IPS DF 6.9 (cell line): ENCODE measurements at places on chromosomes 5 and 9.

GRCh38 chr5:57539281-57539701 is 56.7 kb upstream of the ACTBL2 start:
- H3K4me1 ChIP-seq = no peaks in the 10 kb centered on the region
- no peaks in the 10 kb centered on the region for H3K27me3 ChIP-seq
- no peak for DNase-seq

- DNase-seq = no peak
- no peaks in the 10 kb centered on the region for H3K27me3 ChIP-seq
- no peaks in the 10 kb centered on the region for H3K4me1 ChIP-seq
- no peak overlapping the region for H3K4me3 ChIP-seq
These were observed 72.8 kb downstream of the SHB start for GRCh38 chr9:37995961-37996818.

DNA sequence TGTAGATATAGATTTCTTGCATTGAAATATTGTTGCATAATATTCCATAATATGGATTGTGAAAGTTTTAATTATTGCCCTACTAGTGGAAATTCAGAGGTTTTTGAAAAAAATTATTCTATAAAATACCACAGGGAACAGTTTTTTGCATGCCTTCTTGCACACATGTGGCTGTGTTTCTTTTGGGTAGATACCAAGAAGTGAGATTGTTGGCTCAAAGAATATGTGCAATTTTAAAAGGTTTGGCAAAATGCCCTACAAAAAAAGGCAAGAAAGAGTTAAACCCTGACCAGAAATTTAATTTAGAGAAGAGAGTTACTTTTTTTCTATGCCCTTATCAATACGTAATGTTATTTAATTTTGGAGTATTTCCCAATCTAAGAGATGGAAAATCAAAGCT is 270.8 kb upstream of the DAPK1 start:
- no peaks in the 10 kb centered on the region for H3K27me3 ChIP-seq
- H3K27ac ChIP-seq = no peak overlapping the region
- no peak for DNase-seq
- H3K4me1 ChIP-seq = no peaks in the 10 kb centered on the region
- H3K4me3 ChIP-seq = no peak overlapping the region
- no peaks in the 10 kb centered on the region for H3K36me3 ChIP-seq

DNA sequence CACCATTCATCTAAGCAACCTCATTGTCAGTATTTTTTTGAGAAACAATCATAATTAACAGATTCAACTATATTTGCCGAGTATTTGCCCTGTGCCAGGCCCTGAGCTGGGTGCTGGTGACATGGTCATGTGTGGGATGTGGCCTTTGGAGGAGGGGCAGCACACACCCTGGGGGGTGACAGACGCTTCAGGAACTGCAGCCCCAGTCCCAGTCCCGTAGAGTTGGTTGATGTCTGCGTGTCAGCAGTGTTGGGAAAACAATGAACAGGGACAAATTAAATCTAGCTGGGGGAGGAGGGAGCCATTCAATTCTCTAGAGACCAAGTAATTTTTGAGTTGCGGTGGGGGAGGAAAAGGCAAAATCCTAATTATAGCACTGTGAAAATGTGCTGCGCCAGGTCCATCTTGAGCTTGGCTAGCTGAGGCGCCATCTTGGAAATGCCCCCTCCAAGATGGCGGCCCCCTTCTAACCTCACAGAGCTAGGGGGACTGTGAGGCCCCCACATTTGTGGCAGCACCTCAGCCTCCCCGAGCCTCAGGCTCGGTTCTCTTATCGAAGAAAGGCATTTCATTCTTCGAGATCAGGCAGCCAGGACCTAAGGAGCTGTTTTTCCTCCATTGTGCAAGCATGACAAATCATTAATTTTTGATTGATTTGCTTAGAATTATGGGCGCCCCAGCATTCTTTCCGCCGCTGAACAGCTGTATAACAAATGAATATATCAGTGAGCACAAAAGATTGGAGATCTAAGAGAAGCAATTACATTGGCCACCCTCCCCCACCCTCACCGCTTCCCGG is 87.8 kb downstream of the ZNF618 start:
- H3K4me3 ChIP-seq = no peak overlapping the region
- no peaks in the 10 kb centered on the region for H3K27me3 ChIP-seq
- H3K27ac ChIP-seq = no peak overlapping the region

GRCh38 chr5:132987531-132988408 is 24.3 kb upstream of the AFF4 start:
- H3K4me3 ChIP-seq = no peak overlapping the region
- no peak for DNase-seq
- no peaks in the 10 kb centered on the region for H3K4me1 ChIP-seq
- H3K36me3 ChIP-seq = no peaks in the 10 kb centered on the region
- no peak overlapping the region for H3K27ac ChIP-seq
- H3K27me3 ChIP-seq = no peaks in the 10 kb centered on the region

DNA sequence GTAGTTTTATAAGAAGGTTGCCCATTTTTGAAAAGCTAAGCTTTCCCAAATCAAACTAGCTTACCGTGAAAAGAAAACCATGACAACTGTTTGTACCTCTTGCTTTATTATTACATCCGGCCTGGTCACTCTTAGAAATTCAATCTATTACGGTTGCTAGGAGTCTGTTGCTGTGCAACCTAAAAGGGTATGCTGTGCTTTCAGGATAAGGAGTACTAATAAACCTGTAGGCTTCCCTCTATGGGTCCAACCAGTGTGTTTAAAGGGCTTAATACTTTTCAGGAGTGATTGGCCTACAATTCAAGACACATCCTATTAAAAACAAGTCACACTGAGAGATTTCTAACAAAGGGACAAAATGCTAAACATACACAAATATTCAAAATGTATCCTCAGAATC is 27.1 kb downstream of the RFX3 start:
- no peaks in the 10 kb centered on the region for H3K36me3 ChIP-seq
- no peaks in the 10 kb centered on the region for H3K4me1 ChIP-seq
- H3K27me3 ChIP-seq = no peaks in the 10 kb centered on the region
- H3K27ac ChIP-seq = no peak overlapping the region
- DNase-seq = no peak

- H3K27me3 ChIP-seq = no peaks in the 10 kb centered on the region
- H3K27ac ChIP-seq = no peak overlapping the region
- H3K4me1 ChIP-seq = no peaks in the 10 kb centered on the region
- DNase-seq = no peak
These were observed 37.8 kb upstream of the ATP6V1G1 start for GRCh38 chr9:114549697-114550330.

DNA sequence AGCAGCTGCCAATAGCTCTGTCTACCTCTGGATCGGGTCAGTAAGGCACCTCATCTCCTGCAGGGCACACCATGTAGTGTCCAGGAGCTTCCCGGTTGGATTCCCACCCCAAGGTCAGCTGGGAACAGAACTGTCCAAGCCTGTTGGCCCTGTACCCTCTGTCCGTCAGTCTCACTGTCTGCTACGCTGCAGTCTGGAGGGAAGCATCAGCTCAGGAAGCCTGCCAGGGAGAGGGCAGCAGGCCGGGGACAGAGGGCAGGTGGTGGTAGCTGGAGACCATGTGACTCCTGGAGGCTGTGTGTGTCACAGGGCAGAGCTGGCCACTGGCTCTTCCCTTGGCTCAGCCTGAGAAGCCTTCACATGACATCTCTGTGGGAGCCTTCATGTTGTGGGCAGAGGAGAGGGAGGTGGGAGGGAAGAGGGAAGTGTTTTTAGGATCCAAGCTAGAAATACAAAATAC is 134.5 kb downstream of the SEC61B start:
- H3K27ac ChIP-seq = no peak overlapping the region
- no peak for DNase-seq
- H3K27me3 ChIP-seq = no peaks in the 10 kb centered on the region
- no peak overlapping the region for H3K4me3 ChIP-seq
- H3K36me3 ChIP-seq = no peaks in the 10 kb centered on the region

GRCh38 chr9:85321561-85321960 is 420.2 kb downstream of the AGTPBP1 start:
- no peaks in the 10 kb centered on the region for H3K36me3 ChIP-seq
- no peak for DNase-seq
- no peaks in the 10 kb centered on the region for H3K4me1 ChIP-seq
- H3K27ac ChIP-seq = no peak overlapping the region

DNA sequence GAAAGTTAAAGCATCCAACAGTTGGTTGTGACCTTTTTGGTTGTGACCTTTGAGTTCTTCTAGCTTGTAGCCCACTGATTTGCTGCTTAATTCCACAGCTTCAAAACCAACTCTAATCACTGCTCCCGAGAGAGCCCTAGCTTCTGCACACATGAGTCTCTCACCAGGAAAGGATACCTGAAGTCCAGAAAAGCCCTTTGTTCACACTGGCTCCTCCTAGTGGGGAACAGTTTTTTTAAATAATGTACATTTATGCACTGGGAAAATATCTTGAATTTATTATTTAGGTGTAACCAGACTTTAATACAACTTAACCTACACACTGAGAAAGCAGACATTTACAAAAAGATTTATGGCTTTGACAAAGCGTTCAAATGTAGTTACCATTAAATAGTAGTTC is 120.2 kb upstream of the CCDC152 start:
- no peaks in the 10 kb centered on the region for H3K36me3 ChIP-seq
- H3K4me1 ChIP-seq = no peaks in the 10 kb centered on the region
- no peak for DNase-seq

DNA sequence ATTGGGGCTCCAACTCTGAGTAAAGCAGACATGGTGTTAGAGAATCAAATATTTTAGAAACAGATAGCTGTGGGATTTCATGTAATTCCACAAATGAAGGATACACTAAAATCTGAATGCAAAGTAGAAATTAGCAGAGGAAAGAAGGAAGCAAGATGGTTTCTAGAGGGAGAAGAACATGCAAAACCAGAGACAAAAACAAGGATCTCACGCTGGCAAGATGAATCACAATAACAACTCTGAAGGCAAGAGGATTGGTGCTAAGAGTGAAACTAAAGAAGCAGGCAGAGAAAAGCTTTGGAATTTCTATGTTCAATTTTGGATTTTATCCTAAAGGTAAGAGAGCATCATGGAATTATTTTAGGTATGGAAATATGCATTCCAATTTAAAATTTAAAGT is 857.2 kb upstream of the COX7C start:
- H3K4me3 ChIP-seq = no peak overlapping the region
- no peaks in the 10 kb centered on the region for H3K36me3 ChIP-seq
- no peak overlapping the region for H3K27ac ChIP-seq
- DNase-seq = no peak

DNA sequence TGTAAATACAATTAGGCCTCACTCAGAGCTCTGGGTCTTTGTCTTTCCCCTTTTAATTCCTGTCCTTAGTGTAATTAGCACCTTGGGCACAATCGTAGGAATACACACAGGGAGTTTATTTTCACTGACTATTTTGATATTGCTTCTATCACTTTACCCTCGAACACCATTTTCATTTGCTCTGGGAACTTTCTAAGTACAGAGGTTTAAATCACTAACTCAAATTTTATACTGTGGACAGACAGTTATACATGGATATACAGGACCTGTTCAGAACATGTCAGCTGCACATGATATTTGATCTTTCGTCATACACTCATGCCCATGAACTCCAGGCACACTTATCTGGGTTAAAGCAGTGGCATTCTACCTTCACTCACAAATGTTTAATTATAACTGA is 217.8 kb upstream of the TMEM161B start:
- peaks cover 1% of the 10 kb centered on the region; the same call in 1 of the 2 replicates for H3K4me1 ChIP-seq
- no peaks in the 10 kb centered on the region for H3K36me3 ChIP-seq
- no peak for DNase-seq
- no peaks in the 10 kb centered on the region for H3K27me3 ChIP-seq
- H3K4me3 ChIP-seq = no peak overlapping the region
- no peak overlapping the region for H3K27ac ChIP-seq

DNA sequence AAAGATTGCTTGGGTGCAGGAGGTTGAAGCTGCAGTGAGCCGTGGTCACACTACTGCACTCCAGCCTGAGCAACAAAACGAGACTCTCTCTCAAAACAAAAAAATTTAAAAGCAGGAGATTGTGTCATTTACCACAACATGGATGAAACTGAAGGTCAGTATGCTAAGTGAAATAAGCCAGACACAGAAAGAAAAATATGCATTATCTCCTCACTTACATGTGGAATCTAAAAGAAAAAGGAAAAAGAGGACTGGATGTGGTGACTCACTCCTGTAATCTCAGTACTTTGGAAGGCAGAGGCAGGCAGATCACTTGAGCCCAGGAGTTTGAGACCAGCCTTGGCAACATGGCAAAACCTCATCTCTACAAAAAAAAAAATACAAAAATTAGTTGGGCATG is 146.8 kb upstream of the DAPK1 start:
- no peak for DNase-seq
- no peaks in the 10 kb centered on the region for H3K36me3 ChIP-seq
- H3K4me1 ChIP-seq = no peaks in the 10 kb centered on the region
- no peaks in the 10 kb centered on the region for H3K27me3 ChIP-seq
